Fibroblast of the aortic adventitia (primary cell): ENCODE measurements at places on chromosomes 7 and 10.

GRCh38 chr7:7191137-7191536, 8.8 kb downstream of the C1GALT1 start:
- DNase-seq, result no peak

GRCh38 chr7:32427769-32428291, 62.4 kb downstream of the LSM5 start:
- peak; percentile 77 for DNase-seq

DNA sequence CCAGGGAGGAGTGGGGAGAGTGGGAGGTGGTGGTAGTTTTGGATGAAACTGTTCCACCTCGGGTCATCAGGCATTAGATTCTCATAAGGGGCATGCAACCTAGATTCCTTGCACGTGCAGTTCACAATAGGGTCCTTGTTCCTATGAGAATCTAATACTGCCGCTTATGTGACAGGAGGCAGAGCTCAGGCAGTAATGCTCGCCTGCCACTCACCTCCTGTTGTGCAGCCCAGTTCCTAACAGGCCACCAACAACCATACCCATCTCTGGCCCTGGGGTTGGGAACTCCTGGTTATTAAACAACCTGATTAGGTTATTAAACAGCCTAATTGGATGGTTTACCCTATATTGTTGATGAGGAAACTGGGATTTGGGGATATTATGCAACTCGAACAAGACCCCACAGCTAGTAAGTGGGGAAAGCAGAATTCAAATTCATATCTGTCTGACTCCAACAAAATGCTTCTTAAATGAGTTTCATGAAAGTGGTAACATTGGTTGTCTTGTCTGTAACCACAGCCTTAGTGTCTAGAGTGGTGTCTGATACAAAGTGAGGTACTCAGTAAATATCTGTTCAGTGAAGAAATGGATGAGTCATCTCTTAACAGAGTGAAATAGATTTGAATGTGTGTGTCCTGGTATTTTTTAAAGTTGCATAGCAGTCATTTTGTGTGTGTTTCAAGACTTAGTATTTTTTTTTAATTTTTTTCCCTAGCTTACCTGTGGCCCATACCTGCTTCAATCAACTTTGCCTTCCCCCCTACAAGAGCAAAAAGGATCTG, 101.6 kb downstream of the HECTD2 start:
- peak; percentile 68 for DNase-seq

DNA sequence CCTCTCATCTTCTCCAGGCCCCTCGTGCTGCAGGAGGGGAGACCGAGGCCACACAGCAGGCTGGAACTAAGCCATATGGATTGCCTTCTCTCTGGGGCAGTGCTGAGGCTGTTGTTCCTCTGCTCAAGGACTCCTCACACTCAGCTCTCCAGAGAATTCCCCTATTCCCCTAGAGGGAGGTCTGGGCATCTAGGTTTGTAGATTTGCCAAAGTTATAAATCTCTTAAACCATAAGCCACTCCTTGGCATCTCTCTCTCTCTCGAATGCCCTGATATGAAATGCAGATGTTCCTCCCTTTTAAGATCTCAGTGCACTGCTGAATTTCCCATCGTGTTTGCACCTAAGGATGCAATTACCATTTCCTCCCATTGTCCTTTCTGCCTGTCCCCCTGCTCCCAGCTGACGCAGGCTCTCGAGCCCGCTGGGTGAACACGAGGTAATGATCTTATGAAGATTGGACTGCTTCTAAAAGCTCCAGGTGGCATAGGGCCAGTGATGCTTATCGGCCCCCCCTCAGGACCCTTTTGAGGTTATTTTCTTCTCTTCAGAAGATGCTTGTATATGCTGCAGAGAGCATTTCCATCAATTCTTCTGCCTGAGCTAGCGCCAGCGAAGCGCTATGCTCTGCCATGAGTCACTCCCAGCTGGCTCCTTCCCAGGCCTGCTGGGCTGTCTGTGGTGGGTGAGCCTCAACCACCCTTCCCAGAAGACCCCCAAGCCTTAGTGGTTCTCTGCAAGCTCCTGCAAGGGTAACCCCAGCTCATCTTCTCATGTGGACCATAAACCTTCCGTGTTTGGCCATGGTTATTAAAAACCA, 41.6 kb upstream of the AQP1 start:
- no peak for DNase-seq

- peak; percentile 79 for DNase-seq
Observed at GRCh38 chr10:124153023-124153826, 59.8 kb upstream of the CHST15 start.

DNA sequence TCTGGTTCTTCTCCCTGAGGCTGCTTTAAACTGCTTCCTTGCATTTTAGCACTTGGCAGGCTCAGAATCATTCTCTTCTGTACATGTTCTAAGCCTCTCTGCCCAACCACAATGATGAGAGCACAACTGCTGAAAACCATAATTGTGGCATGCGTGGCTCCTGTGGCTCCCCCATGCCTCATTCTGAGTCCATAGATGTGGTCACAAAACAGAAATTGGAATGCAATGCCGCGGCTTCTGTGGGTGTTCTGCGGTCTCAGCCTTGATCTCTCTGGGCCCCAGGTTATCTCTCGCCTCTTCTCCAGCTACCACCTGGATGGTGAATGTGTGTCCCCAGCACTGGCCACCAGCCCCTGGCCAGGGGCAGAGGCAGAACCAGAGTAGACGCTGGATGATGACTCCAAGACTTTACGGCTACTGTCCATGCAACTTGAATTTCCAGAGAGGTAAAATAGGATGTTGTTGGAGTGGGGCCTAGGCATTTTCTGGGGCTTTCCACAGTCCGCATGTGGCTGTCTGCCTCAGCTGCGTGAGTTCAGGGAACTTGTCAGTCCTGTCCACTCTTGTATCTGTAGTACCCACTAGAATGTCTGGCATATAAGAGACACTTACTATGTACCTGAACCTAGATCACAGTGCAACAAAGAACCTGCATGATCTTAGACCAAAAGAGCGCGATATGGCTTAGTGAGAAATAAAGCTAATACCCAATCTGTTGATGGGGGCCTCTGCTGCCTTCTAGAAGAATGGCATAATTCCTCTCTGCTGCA, 52.4 kb upstream of the ADRB1 start:
- DNase-seq, result no peak

GRCh38 chr7:2420216-2420933, 17.0 kb downstream of the CHST12 start:
- DNase-seq, result no peak

DNA sequence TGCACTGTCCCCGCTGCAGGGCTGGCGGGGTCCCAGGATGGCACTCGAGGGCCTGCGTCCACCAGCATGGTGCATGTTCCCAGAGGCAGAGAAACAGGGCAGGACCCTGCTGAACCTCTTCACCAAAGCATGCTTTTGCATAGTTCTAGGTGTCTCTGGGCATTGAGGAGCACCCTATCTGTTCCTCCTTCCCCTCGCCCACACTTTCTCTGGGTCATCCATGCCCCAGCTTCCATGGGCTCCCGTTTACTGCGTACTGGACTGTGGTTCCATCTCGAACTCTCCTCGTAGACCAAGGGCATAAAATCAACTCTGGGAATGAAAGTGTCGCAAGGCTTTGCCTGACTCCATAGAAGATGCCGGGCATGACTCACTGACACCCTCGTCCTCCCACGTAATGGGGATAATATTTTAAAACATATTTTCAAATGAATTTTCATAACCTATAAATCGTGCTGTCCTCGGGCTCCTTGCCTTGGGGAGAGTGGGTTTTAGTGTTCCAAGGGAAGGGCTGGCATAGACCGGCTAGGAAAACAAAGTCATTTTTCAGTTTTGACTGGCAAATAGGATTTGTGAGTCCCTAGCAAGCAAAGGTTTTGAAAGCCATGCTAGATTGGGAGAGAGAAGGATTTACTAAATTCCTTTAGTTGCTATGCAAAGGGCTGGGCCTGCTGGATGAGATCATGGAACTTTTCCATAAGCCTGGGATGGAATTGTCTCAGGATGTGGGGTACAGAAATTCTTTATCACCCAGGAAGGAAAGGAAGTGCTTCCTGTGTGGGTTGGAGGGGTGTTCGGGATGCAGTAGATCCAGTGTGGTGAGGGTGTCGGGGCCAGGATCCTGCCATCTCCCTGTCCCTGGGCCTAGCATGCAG, 498.7 kb upstream of the MKI67 start:
- no peak for DNase-seq

DNA sequence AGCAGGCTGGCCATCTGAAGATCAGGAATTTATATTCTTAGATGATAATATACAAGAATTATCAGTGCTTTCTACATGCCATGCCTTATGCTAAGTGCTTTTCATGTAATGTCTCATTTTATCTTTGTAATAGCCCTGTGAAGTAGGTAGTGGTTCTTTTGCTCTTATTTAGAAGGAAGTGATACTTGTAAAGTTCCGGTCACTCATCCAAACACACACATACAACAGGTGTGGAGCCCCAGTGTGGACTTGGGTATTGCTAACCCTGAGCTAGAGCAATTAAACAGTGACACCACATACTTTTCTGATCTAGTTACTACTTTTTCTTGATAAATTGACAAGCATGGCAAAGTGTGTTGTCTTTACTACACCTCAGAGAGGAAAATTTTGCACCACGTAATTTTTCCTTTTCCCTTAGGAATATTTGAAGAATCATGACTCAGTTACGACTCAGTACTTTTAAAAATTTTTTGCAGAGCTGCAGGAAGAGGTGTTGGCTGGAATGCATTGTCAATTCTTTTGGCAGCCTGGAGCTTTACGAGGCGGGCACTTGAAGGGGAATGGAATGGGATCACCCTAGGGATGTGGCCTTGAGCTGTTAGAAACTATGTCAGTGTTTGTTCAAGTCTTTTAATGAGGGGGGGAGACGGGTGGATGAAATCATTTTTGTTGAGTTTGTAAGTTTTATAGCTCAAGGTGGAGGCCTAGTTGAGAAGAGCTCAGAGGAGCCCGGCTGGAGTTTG, 212.5 kb upstream of the CELF2 start:
- DNase-seq, result peak; percentile 93

GRCh38 chr10:30529373-30529998, 95.5 kb downstream of the MAP3K8 start:
- no peak for DNase-seq

DNA sequence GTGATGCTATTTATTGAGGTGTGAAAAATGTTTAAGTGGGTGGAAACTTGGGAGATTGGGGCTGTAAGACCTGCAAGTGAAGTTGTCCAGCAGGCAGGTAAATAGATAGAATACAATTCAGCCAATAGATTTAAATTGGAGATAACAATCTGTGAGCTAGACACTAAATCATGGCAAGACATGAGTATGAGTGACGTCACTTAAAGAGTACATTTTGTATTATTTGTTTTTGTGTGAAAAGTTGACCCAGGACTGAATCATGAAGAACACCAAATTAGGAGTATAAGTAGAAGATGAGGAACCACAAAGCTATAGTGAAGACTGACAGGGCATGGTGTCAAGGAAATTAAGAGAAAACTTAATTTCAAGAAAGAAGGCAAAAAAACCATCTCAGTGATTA, 249.1 kb upstream of the SEMA3C start:
- DNase-seq, result no peak

DNA sequence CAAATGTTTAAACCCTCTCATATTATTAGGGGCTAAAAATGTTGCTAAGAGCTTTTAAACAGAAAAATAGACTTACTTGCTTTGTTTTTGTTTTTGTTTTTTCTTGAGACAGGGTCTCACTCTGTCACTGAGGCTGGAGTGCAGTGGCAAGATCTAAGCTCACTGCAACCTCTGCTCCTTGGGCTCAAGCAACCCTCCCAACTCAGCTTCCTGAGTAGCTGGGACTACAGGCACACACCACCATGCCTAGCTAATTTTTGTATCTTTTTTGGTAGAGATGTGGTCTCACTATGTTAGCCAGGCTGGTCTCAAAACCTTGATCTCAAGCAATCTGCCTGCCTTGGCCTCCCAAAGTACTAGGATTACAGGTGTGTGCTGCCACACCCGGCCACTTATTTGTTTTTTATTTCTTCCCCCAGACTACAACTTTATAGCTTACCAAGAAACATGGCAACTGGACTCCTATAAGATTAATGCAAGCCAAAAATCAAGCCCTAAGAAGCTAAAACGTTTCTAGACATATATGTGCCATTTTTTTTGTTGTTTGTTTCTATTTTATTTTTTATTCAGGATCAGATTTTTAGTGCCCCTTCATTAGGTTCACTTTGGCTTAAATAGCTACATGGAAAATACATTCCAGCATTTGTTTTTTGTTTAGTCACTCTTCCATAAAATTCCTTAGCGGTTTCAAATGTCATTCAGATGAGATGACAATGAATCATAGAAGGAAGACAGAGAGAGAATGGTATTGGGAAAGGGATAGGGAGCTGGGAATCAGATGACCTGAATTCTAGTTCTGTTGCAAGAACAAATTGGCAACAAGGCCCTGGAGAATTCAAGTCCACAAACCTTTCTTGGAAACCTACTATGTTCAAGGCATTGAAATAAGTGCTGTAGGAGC, 163.4 kb upstream of the MKLN1 start:
- peak; percentile 82 for DNase-seq

- DNase-seq, result peak; percentile 27
Observed at GRCh38 chr7:44646176-44646920, 39.9 kb downstream of the OGDH start.

DNA sequence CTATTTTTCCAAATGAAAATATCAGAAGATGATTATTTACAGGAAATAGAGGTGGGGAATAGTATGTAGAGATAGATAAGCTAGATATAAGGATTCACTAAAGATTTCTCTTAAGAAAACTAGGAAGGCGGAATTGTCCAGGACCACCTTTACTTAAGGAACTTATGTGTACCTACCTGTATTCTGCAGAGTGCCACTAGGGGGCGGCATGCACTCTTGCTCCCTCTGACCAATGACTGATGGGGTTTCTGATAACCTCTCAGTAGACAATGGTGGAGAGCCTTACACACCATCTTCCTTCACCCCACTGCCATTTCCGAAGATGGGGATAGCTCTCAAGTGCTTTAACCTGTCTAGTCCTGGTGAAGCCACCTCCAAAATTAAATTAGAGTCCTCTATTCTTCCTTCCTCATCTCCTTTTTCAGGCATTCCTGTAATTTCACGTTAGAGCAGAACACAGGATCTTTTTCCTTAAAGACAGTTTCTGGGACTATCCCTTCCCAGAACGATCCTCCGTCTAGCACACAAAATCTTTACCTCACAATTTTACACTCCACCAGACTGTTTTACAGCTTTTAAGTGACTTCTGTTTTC, 453.1 kb downstream of the SORCS1 start:
- DNase-seq, result no peak

DNA sequence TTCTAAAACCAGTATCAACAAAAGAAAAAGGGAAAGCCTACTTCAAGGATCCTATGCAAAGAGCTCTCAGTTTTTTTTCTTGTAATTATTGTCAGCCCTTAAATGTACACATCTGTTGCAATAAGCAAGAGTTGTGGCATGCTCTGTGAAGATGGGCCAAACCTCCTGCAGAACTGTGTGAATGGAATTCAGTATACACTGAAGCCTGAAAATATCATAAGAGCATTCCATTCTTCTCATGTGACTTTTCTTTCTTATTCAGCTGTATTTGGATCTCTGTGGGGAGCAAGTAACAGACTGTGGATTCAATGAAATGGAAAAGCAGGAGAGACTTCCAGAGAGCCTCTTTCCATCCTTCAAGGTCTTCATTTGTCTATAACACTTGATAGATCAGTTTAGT, 130.7 kb downstream of the SAMD9 start:
- DNase-seq, result peak; percentile 76

GRCh38 chr7:102320601-102321350, 34.1 kb downstream of the SH2B2 start:
- DNase-seq, result no peak

- no peak for DNase-seq
Observed at GRCh38 chr10:98920807-98921206, 314.8 kb downstream of the HPSE2 start.
